ENCODE measurements at places on chromosomes 4 and X. TPM values are rescaled to one million over a fixed set of nuclear protein-coding genes. Genes with fewer than 3 reads are reported as not detected.

FAM184B gene
- not detected for total RNA-seq

TBC1D8B gene
- 3.8 TPM for total RNA-seq

SPARCL1 gene
- total RNA-seq, result not detected

DNA sequence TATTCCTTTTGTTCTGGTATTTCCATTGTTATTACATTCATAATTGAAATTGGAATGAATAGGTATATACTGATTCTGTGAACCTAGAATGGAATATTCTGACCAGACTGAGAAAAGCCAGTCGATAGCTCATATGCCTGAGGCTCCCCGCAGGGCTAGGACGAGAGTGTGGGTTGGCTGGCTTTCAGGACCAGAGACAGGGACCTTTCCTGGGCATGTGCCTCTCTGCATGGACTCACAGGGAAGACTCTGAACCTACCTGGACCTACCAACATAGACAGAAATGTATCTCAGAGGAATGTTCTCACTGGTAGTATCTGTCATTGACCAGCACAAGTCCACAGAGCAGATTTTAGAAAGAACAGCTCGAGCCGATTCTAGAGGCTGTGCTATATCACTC, 214.6 kb downstream of the FRMPD4 start:
- no peak overlapping the region for H3K27ac ChIP-seq
- H3K36me3 ChIP-seq, result no peaks in the 10 kb centered on the region
- DNase-seq, result no peak
- H3K4me3 ChIP-seq, result no peak overlapping the region
- no peaks in the 10 kb centered on the region for H3K4me1 ChIP-seq
- no peaks in the 10 kb centered on the region for H3K27me3 ChIP-seq

DNA sequence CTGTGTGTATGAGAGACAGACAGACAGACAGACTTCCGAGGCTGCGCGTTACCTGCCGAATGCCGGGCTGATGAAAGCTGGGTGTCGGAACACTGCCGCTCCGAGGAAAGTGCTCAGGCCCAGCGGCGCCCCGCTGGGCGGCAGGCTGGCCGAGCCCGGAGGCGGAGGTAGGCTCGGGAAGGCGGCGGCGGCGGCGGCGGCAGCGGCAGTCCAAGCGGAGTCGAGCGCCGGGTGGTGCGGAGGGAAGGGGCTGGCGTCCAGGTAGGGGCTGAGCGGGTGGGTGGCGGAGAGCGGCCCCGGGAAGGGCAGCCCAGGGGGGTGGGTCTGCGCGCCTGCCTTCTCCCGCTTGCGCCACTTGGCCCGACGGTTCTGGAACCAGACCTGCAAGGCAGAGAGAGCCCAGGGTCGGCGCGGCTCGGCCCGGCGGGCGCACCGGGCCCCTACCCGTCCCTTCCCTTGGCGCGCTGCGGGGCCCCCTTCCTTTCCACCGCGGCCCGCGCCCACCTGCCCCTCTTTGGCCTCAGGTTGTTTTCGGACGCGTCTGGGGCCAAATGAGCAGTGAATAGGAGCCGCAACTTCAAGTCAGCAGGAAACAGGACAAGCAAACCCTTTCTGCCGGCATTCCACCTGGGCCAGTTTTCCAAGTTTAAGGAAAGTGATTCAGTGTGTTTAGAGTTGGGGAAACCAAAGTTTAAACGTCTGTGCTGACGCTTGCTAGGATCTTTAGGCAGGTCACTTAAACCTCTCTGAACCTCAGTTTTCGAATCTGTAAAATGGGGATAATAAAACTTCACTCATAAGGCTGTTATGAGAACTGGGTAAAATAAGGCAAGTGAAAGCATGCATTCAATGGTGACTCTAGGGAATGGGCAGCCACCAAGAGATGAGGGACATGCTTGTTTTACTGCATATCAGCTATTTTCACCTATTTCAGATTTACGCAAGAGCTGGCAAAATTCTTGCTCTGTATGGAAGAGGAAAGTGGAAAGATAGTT, 8.4 kb downstream of the ARX start:
- no peaks in the 10 kb centered on the region for H3K4me1 ChIP-seq
- DNase-seq, result no peak
- H3K4me3 ChIP-seq, result no peak overlapping the region

- H3K4me1 ChIP-seq, result peaks cover 8% of the 10 kb centered on the region
- no peaks in the 10 kb centered on the region for H3K36me3 ChIP-seq
- H3K4me3 ChIP-seq, result no peak within 1 kb of the TSS
Measured at GRCh38 chr4:114598191-114599121, at the start of gene UGT8. TSS of gene UGT8 (plus strand) at chr4:114598807. CDS start at chr4:114622881, 24,074 bp downstream.

DNA sequence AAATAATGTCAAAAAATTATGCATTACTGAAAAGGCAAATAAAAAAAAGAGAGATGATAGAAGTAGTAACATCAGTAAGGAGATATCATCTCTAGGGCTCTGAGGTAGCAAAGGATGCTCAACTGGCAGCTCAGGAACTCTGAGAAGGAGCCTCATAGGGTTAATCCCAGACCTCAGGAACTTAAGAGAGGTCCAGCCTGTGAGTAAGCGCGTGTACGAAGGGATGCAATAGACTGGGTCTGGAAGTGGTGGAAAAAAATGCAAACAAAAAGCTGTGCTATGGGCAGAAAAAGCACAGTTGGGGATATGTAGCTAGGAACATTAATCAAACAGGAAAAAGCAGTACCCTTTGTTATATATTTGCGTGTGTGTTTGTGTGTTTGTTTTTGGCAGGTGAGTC, 282.0 kb downstream of the GALNTL6 start:
- DNase-seq, result no peak
- H3K36me3 ChIP-seq, result no peaks in the 10 kb centered on the region
- H3K4me3 ChIP-seq, result no peak overlapping the region
- H3K27me3 ChIP-seq, result no peaks in the 10 kb centered on the region

DNA sequence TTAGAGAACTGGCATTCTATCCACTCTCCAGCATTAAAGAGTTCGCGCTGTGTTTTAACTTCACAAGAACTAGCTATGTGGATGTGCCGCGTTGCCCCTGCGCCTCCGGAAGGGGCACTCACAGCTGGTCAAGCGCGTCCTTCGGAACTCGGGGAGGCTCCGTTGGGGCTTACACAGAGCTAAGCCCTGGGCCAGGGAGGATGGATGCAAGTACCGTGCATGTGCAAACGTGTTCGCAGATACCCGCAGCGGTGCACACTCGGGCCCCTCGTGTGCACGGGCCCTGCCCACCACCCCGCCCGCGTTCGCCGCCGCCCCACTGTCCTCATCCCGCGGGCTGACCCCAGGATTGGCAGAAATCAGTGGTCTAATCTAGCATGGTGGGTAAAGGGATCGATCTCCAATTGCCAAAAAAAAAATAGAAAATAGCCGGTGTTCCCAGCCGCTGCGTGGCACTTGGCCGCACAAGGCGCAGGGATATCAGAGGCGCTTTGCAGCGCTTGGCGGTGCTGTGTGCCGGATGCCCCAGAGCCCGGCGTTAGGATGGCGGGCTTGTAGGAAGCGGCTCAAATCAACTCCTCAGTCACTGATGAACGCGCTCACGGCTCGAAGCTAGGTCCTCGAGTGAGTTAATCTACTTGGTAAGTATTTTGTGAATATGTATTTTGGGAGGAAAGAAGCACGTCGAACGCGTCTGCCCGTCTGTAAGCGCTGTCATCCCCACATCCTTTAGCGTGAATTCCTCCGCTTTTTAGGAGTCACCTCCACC, 989 bp upstream of the PCDH10 start:
- no peaks in the 10 kb centered on the region for H3K4me1 ChIP-seq
- no peak overlapping the region for H3K4me3 ChIP-seq
- H3K36me3 ChIP-seq, result no peaks in the 10 kb centered on the region
- no peak for DNase-seq
- peaks cover 7% of the 10 kb centered on the region for H3K27me3 ChIP-seq
- H3K27ac ChIP-seq, result no peak overlapping the region

- no peak overlapping the region for H3K4me3 ChIP-seq
- no peaks in the 10 kb centered on the region for H3K4me1 ChIP-seq
- H3K36me3 ChIP-seq, result no peaks in the 10 kb centered on the region
- no peak for DNase-seq
Measured at GRCh38 chr4:114807357-114807756, 208.8 kb downstream of the UGT8 start.

DNA sequence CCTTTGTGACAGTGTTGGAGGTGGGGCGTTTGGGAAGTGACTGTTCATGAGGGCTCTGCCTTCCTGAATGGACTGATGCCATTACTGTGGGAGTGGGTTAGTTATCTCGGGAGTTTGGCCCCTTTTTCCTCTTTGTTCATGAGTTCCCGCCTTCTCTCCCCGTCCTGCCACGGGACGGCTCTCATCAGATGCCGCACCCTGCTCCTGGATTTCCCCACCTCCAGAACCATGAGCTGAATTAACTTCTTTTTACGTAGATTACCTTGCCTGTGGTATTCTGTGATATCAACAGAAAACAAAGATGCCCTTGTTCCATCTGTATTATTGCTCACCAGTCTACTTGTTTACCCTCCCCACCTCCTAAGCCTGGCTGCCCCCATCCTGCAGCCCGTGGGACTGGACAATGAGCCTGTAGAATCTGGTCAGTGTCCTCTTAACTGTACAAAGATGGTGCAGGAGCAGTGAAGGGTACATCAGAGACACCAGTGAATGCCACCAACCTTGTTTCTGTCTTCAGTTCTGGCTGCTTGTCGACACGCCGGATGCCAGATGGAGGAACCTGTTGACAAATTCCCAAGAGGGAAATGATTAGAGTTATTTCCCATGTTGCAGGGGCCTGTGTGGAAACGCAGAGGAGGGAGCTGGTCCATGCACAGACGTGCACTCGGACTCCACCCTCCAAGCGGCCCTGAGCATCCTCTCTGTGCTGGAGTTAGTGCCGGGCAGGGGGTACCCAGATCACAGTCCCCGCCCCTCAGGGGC, 104.7 kb downstream of the ABLIM2 start:
- no peak for DNase-seq
- H3K36me3 ChIP-seq, result no peaks in the 10 kb centered on the region
- H3K27ac ChIP-seq, result no peak overlapping the region
- H3K4me1 ChIP-seq, result no peaks in the 10 kb centered on the region

- no peaks in the 10 kb centered on the region for H3K4me1 ChIP-seq
- H3K27ac ChIP-seq, result no peak overlapping the region
- H3K4me3 ChIP-seq, result no peak overlapping the region
- no peaks in the 10 kb centered on the region for H3K27me3 ChIP-seq
- peak; percentile 70 for DNase-seq
- H3K36me3 ChIP-seq, result no peaks in the 10 kb centered on the region
Measured at GRCh38 chr4:36351082-36351666, 69.8 kb downstream of the DTHD1 start.

- H3K36me3 ChIP-seq, result no peaks in the 10 kb centered on the region
- no peaks in the 10 kb centered on the region for H3K27me3 ChIP-seq
- no peak overlapping the region for H3K4me3 ChIP-seq
- no peak overlapping the region for H3K27ac ChIP-seq
- H3K4me1 ChIP-seq, result no peaks in the 10 kb centered on the region
- DNase-seq, result no peak
Measured at GRCh38 chr4:158610790-158611189, 60.9 kb downstream of the C4orf46 start.

DNA sequence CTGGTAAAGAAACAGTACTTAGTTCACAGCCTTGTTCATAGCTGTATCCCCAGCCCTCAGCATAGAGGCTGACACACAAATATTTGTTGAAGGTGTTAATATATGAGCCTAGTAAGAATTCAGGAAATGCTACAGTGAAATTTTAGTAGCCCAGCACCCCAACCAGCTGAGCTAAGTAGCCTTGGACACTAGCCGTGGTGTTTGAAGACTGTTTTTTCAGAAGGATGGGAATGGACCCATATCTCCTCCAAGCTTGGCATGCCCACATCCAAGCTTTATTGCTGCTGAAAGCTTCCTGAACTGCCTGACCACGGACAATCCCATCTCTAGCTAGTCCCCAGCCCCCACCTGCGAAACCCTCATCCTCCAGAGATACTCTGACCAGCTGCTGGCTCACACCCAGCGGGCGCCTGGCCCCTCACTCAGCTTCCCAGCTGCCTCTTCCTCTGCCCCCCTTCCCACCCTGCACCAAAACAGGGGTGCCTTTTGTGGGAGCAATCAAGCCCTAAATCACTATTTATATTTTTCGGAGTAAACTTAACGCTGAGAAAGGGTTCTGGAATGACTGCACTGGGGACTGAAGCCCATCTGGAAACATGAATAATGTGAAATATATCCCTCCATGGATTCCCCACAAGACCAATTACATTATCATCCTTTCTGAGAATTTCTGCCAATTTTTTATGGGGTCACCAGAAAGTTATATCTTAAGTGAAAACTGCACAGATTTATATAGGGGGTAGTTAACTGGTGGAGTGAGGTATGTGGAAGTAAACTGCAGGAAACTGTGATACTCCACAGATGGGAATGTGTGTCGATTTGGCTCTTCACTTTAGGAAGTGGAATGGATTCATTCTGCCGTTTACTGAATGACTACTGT, 41.1 kb upstream of the CBR4 start:
- DNase-seq, result no peak
- no peaks in the 10 kb centered on the region for H3K4me1 ChIP-seq
- no peaks in the 10 kb centered on the region for H3K36me3 ChIP-seq
- no peak overlapping the region for H3K27ac ChIP-seq
- H3K27me3 ChIP-seq, result no peaks in the 10 kb centered on the region
- no peak overlapping the region for H3K4me3 ChIP-seq

DNA sequence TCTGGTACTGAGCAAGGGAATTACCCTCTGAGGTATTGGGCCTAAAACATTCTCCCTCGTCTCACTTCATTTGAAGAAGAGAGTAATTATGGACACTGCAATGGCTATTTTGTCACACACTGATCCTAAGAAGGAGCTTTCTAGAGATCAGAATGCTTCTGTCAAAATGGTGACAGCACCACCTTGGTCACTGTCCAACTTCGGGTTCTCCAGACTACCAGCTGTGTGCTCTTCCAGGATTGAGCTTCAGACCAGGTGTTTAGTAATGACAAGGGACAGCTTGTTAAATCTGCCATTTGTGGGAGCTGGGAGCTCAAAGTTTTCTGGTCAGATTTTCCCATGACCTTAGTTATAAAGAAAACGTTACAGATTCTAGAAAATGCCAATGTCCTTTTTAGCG, 105.4 kb downstream of the POLA1 start:
- no peak overlapping the region for H3K27ac ChIP-seq
- no peak overlapping the region for H3K4me3 ChIP-seq
- no peaks in the 10 kb centered on the region for H3K4me1 ChIP-seq
